ENCODE measurements at places on chromosomes 12 and 14.

DNA sequence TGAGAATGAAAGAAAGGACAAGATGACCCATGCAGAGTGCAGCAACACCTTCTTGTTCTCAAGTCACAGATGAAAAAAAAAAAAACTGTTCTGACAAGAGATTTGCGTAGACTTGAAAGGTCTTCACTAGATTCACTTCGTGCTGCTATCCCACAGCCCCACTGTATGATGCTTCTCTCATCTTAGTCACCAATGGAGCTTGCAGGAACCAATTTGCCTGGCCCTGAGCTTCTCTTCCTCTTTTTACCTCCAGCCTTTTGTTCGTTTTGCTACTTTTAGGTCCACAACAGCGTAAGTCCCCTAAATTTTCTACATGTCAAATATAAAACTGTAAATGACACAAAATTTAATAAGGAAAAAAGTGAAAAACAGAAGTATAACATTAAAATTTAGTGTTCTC, 107.9 kb upstream of the NAP1L1 start:
- no peak for DNase-seq

DNA sequence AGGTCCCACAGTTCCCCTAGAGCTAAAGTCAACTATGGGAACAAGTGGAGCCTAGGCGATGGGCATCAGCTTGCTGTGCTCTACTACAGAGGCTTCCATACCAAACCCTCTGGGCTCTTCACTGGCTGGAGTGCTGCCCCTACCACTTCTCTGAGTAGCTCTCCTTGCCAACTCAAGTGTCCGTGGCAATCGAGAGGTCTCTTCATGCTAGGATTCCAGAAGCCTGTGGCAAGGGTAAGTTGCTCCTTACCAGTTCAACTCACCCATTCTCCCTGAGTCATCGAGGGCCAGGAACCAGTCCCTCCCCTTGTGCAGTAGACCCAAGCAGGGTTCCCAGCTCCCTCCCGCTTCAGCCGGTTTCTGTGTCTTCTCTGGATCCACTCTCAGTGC, 76.1 kb downstream of the GALC start:
- DNase-seq, result no peak

- DNase-seq, result no peak
Measured at GRCh38 chr12:92078167-92079053, 67.2 kb downstream of the BTG1 start.

DNA sequence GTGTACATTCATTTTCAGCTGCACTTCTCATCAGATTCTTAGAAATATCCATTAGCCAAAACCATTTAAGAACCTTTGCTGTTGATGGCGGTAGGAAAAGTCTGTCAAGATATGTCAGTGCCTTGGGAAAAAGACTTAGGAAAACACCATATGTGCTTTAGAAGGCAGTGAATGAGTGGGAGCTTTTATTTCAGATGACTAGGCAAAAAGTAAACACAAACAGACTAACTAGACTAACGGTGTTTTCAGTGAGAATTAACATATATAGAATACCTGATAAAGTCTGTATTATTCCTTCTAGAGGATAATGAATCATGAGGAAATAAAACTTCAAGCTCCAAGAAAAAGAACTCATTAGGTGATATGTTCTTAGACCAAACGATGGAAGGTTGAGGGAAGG, 418.9 kb downstream of the NAV3 start:
- no peak for DNase-seq

DNA sequence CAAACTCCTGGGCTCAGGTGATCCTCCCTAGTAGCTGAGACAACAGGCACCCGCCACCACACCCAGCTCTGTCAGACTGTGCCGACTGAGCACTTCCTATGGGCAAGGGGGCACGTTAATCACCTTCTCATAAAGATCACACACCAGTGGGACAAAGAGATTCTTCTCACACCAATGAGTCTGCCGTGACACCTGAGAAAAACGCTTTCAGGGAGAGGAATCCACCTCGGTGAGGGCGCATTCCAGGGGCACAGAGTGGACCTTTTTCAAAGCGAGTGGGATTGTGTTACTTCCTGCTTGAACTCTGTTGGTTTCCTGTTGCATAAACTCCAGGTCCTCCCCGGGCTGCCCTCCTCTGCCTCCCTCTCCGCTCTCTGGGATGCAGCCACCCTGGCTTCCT, 17.5 kb upstream of the SCARB1 start:
- no peak for DNase-seq

DNA sequence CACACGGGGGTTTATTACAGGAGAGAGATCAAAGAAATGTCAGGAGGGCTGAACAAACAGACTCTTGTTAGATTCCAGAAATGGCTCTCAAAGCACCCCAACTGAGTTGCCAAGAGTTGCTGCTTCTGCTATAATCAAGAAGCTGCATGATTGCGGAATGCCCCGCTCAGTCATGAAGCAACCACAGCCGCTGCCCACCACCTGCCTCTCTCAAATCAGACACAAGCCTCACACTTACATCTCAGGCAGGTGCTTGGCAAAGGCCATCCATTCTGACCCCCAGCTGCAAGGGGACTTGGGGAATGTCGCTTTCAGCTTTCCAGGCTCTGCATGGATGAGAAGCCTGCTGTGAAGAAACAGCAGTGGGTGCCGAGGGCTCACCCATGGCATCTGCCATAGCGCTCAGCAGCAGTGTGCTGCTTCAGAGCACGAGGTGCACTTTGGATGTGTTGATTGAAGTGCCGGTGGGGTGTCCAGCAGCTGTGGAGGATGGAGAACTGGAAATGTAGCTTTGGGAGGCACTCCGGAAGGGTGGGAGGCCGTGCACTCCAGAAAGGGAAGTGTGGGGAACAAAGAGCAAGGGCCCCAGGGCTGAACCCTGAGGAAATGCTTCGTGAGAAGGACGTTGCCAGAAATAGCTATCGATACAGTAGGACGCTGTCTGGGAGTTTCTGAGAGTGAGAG, 37.7 kb downstream of the LRRC74A start:
- peak; percentile 69 for DNase-seq

DNA sequence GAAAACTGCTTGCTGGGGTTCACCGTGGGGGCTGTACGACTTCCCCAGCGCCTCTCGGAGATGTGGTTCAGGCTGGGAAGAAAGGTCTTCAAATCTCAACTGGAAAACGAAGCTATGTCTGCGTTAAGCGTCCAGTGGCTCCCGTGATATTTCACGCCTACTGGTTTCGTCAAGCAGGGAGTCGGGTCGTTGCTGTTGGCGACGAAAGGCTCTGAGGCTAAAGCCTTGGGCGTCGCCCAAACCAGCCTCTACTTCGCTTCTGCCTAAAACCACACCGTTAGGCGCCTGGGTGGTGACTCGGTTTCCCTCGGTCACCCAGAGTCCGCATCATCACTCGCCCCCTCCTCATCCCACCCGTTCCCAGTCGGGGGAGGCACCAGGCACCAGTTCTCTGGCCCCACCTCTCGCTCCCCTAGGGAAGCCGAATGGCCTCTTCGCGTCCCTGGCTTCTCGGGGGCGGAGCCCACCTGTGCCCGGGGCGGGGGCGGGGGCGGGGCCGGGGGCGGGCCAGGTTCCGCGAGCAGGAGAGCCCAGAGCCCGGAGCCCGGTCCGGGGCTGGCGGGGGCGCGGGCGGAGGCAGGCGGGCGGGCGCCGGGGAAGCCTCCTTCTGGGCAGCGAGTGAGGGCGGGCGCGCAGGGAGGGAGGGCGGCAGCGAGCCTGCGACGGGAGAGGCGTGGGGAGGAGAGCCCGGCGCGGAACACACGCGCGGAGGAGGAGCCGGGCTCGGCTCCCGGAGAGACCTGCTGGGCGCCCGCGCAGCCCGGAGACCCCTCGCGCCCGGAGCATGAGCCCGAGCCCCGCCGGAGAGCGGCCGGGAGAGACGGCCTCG, at the start of gene B4GALNT3:
Gene B4GALNT3, plus strand, starts transcription at position 510 of the 829 bp plus-strand sequence. CDS start 438 bp downstream, outside the sequence.
- no peak for DNase-seq

GRCh38 chr14:94966868-94967267, 190.5 kb downstream of the DICER1 start:
- DNase-seq, result no peak

DNA sequence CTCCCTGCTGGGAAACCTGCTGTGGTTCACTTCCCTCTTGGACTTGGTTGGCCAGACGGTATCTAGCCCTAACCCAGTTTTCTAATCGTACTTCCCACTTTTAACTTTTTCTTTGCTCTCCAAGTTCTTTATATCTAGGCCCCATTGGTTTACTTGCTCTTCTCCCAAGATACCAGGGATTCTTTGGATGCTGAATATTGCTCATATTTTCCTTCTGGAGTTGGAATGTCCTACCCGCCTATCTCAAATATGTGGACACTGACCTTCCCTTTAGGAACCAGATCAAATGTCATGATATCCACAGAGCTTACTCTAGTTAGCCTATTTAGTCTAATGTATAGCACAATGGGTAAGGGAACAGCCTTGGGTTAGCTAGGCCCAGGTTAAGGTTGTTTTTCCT, 228.6 kb downstream of the DACT1 start:
- no peak for DNase-seq

DNA sequence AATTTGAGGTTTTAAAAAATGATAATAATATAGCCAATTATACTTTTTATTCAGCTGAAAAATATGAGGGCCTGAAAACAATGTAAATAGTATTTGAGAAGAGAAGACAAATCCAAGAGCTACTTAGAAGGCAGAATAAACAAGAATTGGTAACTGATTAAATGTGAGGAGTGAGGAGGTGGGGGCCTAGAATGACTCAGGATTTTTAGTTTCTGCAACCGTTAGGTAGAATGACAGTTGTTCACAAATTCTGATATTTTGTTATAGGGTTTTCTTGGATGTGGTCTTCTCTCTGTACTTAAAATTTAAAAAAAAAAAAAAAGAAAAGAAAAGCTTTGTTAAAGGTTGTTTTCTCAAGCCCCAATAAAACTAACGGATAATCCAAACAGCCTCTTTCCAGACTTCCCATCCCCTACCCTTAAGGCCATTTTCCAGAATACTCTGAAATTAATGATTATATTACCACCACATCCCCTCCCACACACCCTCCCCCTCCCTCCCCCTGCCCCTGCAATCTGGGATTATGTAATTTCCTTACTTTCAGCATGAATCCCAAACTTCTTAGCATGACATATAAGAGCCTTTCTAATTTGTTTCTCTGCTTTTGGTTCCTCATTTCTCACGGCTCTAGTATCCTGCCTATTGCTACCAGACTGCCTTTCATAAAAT, 50.4 kb downstream of the LRP6 start:
- no peak for DNase-seq

DNA sequence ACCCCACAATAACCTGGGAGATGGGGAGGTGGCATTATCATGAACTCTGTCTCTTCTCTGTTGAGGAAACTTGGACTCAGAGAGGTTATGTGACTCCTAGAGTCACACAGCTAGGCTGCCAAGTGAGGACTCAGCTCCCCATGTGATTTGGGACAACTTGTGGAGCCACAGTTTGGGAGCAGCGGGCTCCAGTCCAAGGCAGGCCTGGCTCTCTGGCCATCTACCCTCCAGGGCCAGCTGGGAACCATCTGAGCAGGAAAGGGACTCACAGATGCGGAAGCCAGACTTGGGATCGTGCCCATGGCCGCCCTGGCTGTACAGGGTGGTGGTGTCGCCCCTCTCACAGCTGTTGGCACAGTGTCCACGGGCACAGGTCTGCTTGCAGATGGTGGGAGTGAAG, 59.1 kb downstream of the ISCA2 start:
- DNase-seq, result no peak

DNA sequence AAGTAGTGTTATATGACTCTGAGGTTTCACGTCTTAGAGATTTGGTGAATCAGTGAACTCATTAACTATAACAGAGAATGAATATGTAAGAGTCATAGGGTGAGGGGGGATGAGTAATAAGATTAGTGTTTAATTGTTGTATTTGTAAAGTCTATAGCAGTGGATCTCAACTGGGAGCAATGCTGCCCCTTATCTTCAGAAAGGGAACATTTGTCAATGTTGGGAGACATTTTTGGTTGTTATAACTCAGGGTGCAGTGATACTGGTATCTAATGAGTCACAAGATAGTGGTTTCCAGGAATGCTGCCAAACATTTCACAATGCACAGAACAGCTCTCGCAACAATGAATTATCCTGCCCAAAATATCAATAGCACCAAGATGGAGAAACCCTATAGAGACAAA, 1193.7 kb downstream of the GALC start:
- no peak for DNase-seq

DNA sequence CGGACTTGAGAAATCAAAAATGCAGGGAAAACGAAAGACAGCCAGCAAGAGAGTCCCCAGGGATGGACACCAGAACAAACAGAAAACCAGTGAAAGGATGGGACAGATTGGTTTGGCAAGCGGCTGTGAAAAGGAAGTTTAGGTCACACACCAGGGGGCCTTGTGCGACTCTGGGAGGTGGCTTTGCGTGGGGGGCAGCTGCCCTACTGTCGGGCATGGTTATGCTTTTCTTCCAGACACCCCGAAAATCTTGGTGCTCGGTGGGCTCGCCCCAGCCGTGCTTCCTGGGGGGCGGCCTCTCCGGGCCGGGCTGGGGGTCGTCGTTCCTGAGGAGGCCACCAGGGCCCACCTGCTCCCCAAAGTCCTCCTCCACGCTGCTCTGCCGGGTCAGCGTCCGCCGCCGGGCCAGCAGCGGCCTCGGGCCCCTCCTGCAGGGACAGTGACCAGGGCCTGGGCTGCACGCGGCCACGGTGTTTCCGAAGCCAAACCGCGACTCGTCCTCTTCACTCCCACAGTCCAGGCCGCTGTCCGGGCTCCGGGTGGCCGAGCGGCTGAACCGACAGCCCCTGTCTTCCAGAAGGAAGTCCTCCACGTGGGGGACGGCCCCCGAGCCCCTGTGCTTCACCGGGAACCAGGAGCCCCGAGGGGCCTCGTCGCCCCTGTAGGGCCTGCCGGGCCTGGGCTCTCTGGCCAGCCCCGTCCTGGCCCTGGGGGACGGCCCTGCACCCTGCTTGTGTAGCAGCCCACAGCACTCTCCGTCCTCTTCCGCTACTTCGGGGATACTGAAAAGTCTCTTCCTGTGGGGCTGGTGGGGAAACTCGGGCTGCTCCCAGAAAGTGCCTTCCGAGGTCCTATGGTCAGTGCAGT, 86.5 kb downstream of the PIWIL1 start:
- no peak for DNase-seq

DNA sequence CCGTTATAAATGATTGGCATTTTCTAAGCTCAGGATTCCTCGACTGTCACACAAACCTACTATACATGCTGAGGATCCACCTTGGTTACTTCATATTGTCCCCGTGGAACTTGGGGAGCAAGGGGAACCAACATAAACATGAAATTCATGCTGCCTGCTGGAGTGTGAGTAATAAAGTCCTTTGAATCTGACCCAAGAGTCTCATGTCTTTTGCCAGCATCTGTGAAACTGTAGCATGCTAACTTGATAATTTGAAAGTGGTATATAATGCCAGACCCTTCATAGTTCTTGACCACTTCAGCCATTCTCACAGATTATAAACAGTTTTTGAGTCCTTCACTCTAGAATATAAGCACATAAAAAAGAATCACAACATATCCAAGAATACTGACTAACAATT, 17.1 kb downstream of the SLC35F4 start:
- no peak for DNase-seq

DNA sequence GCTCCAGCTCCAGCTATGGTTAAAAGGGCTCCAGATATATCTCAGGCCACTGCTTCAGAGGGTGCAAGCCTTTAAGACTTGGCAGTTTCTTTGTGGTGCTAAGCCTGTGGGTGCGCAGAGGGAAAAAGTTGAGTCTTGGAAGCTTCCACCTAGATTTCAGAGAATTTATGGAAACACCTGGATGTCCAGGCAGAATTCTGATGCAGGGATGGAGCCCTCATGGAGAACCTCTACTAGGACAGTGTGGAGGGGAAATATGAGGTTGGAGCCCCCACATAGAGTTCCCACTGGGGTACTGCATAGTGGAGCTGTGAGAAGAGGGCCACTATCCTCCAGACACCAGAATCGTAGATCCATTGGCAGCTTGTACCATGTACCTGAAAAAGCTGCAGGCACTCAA, 69.9 kb downstream of the SDR9C7 start:
- DNase-seq, result no peak
